ENCODE measurements at places on chromosomes 2 and 18.

DNA sequence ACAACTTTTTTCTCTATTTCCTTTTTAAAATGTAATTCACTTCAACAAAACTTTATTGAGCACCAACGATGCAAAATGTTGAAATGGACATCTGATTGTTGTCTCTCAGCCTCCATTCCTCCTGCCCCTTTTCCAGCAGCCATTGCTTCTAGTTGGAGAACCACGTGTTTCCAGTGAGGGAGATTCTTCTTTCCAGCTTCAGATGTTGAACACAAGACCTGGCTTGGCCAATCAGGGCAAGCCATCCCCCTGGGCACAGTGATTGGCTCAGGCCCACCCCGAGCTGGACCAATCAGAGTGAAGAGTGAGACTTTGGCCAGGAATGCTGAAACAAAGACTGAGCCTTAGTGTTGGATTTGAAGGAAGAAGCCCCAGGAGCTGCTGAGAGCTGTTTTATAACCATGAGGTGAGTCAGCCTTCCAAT lies 59.0 kb downstream of the E2F6 start:
- no peak for DNase-seq

DNA sequence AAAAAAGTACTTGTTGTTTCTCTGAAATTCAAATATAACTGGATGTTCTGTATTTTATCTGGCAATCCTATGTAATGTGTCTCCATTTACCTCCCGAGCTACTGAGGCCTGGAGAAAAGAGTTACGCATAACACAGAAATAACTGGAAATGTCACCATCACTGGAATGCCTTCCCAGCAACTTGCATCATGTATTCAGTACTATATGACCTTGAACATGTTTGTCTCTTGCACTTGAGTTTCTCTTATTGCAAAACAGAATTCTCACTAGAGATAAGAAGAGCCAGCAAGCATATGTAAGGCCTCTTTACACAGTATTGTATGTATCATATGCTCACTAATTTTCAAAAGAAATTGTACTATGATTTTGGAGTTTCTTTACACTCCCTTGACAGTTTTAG lies 99.6 kb upstream of the CTAGE1 start:
- DNase-seq, result no peak

- no peak for DNase-seq
Measured at GRCh38 chr2:122414902-122415301, 659.5 kb downstream of the TSN start.

DNA sequence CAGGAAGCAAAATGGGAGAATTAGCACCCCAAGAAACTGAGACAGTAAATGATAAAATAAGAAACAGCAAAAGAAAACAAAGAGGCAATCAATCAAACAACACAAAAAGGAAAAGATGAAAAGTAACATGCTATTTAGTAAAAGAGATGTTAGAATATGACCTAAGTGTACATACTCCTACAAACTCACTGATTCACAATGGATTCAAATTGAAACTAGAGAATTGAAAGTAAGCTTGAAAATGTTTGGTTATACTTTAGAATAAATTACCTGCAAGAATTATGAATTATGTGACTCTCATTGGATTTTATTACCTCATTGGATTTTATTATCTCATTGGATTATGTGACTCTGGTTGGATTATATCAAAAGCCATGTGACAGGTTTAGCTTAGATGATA lies 22.8 kb upstream of the CCNYL1 start:
- DNase-seq, result no peak

DNA sequence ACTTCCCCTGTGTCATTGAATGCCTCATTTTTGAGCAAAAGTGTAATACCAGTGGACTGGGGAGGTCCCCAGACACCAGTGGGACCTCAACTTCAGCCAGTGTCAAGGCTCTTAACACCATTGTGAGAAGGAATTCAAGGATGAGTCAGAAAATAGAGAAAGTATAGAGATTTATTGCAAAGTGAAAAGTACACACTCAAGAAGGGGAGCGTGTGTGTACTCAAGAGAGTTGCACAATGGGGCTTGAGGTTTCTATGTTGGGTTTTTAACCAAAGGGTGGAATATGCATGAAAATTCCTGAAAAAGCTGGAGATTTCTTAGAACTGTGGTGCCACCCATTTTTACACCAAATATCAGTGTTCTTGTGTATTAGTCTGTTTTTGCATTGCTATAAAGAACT lies 81.9 kb downstream of the ADCYAP1 start:
- DNase-seq, result no peak

DNA sequence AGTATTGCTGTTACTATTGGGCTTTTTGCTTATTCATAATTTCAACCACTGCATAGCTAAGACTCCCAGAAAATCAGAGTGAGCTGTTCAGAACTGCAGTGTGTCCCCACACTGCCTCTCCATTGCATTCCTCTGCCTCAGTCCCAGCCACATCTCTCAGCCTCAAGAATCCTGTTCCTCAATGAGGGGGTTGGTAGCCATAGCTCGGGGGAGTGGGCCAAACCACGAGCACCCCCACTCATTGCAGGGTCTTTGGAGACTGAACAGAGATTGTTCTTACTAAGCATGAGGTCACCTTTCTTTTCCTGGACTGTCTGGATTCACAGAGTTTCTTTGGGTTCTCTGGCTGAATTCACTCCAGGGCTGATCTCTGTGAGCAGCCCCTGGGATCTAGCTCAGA lies 161.1 kb downstream of the GFPT1 start:
- no peak for DNase-seq

- DNase-seq, result no peak
Measured at GRCh38 chr2:149225446-149225845, 104.9 kb upstream of the LYPD6 start.

GRCh38 chr2:133774654-133775015 lies 206.4 kb upstream of the NCKAP5 start:
- DNase-seq, result no peak

- no peak for DNase-seq
Measured at GRCh38 chr2:6111781-6112261, 419.6 kb downstream of the SOX11 start.

DNA sequence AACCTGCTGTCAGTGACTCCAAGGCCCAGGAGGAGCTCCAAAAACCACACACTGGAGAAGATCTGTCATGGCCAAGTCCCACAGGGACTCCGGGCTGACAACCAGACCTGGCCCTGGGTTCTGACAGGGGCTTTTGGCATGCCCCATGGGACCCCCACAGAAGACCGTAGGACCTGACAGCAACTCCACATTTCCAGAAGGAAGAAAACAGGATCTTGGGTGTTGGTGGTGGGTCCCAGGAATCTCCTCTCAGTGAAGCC lies 275.9 kb upstream of the HS6ST1 start:
- no peak for DNase-seq

- peak; percentile 21 for DNase-seq
Measured at GRCh38 chr18:63518178-63519012, 23.8 kb upstream of the SERPINB12 start.

GRCh38 chr2:241300000-241300399 lies 15.5 kb downstream of the HDLBP start:
- DNase-seq, result no peak

DNA sequence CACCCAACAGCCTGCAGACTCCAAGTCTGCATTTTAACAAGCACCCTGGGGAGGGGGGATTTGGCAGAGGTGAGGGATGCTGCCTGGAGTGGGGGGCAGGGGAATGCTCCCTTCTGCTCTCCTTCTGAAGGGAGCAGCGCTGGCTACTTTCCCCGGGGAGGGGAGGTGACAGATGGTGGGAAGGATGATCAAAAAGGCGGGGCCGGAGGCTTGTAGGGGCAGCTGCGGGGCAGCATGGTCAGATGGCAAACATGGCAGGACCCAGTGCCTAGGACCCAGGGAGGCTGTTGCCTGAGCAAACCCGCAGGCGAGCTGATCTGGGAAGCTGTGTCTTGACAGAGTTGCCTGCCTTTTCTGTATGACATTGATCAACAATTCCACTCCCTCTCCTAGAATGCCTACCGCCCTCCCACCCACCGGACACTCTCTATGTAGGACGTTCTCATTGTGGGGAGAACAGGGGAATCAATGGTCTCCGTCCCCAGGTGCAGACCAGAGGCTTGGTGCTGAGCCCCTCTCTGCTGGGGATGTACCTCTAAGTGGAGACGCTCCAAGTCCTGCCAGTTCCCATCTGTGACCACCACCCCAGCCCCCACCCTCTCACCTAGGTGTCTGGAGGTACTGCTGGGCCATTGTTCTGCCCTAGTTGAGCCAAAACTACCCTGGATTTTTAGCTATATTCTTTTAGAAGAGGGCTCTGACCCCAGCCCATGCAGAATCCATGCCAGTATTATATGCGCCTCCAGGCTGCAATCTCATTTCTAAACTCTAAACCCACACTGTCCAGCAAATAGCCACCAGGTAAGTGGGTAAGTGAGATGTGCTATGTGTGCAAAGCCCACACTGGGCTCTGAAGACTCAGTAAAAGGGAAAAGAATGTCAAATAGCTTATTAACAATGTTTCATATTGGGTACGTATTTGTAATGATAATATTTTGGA lies 89.7 kb upstream of the SEC11C start:
- DNase-seq, result no peak

GRCh38 chr2:2931318-2932075 lies 446.1 kb downstream of the EIPR1 start:
- no peak for DNase-seq

- no peak for DNase-seq
Measured at GRCh38 chr2:185695711-185696235, 42.8 kb upstream of the FSIP2 start.

- DNase-seq, result no peak
Measured at GRCh38 chr18:35514283-35514682, 16.5 kb upstream of the INO80C start.

DNA sequence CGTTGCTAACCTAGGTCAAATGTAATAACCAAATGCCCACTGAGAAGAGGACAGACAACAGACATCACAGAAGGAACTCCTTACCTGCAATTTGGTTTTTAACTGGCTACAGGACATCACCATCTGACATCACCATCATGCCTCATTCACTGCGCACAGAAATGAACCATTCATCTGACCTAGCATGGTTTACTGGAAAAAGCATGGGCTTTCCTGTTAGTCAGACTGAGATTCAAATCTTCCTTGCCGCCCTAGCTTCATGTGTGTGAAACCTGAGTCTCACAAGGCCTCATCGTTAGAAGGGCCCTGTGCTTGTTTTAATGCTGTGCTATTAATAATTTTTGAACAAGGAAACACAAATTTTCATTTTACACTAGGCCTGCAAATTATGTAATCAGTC lies 1.1 kb upstream of the HIBCH start:
- no peak for DNase-seq

GRCh38 chr2:85174943-85175342 lies 41.8 kb downstream of the TCF7L1 start:
- no peak for DNase-seq

DNA sequence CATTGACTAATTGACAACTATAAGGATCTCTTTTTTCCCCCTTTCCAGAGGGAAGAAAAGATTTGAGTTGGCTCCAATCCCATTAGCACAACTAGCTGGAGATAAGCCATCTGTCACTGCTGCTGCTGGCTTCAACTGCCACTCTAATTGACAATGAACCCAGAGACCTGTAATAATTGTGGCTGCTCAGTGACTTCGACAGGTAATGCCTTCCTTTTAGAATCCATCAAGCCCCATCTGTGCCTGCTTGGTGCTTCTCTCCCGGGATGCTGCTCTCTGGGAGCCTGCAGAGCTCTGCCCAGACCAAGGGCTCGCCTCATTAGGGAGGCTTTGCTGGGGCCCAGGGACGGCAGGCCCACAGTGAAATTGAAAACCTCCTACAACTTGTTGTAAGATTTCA lies 376.7 kb upstream of the SOX11 start:
- DNase-seq, result no peak

Measured in stimulated activated CD8-positive, alpha-beta memory T cell treated with anti-CD3 and anti-CD28 coated beads, Interleukin-15, amount 100 ng/mL, for 1 hour (primary cell).